ENCODE measurements at places on chromosomes 1 and 21.

GRCh38 chr1:99268021-99268420 is 3.7 kb downstream of the PLPPR4 start:
- DNase-seq: no peak

DNA sequence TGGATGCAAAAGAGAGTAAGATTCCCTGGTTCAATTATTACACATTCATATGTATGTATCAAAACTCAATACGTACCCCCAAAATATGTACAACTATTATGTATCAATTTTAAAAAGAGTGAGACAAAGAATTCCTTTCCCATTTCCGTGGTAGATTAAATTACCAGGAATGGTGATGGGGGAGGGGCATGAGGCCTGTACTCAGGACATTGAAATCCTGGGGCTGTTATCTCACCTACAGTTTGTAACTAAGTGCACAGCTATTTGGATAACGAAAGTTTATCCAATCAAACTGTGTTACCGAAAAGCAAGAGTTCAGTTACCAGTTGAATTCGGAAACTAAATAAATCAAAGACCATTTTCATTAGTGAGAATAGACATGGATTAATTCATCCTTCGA is 8.3 kb upstream of the ESRRG start:
- DNase-seq: no peak

- DNase-seq: no peak
Observed at GRCh38 chr1:115767403-115767802, 1.1 kb downstream of the CASQ2 start.

GRCh38 chr1:207097871-207098324 is 6.1 kb upstream of the C4BPA start:
- DNase-seq: no peak

GRCh38 chr1:193456811-193457280 is 270.4 kb upstream of the B3GALT2 start:
- DNase-seq: no peak

DNA sequence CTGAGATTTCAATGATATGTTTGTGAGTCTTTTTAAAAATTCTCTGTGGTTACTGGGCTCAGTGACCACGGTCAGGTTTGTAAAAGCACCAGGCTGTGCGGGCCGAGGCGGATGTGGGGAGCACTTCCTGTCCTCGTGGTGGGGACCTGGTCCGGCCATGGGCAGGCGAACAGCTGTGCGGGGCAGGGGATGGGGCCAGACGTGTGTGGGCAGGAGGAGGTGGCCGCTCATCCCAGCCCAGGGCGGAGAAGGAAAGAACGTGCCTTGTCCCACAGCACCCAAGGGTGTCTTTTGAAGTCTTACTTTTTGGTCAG is 5.2 kb upstream of the OXCT2 start:
- no peak for DNase-seq

DNA sequence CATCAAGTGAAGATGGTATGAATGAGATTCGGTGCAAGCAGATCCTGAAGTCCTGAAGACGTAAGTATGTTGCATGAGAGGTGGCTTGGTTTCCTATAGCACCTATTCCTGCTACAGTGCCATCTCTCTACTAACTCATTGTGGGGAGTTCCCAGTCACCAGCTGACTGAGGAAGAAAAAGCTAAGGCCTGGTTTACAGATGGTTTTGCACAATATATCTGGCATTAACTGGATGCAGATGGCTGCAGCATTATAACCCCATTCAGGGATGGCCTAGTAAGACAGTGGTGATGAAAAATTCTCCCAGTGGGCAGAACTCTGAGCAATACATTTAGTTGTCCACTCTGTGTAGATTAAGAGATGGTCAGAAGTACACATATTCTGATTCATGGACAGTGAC is 36.7 kb downstream of the RTCA start:
- DNase-seq: no peak

- DNase-seq: no peak
Observed at GRCh38 chr1:12380326-12381249, 150.8 kb downstream of the VPS13D start.

GRCh38 chr21:23886828-23887724 is 1720.2 kb downstream of the MRPL39 start:
- DNase-seq: no peak

DNA sequence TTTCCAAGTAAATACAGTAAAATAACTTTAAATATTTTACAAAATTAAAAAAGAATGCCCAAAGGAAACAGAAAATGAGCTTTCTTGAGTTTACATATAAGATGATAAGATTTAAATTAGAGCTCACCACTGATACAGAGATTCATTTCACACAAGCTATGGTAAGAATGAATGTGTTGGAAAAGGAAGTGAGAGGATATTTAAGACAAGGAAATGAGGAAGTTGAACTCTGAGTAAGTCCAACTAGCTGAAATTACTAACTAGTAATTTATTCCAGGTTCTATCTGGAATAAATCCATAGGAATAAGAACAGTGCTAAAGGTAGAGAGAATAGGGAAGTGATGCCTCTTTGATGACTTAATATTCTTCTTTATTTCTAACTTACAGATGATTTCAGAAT is 42.4 kb downstream of the FNBP1L start:
- no peak for DNase-seq

- peak; percentile 34 for DNase-seq
Observed at GRCh38 chr1:100354971-100355394, 2.7 kb downstream of the CDC14A start.

DNA sequence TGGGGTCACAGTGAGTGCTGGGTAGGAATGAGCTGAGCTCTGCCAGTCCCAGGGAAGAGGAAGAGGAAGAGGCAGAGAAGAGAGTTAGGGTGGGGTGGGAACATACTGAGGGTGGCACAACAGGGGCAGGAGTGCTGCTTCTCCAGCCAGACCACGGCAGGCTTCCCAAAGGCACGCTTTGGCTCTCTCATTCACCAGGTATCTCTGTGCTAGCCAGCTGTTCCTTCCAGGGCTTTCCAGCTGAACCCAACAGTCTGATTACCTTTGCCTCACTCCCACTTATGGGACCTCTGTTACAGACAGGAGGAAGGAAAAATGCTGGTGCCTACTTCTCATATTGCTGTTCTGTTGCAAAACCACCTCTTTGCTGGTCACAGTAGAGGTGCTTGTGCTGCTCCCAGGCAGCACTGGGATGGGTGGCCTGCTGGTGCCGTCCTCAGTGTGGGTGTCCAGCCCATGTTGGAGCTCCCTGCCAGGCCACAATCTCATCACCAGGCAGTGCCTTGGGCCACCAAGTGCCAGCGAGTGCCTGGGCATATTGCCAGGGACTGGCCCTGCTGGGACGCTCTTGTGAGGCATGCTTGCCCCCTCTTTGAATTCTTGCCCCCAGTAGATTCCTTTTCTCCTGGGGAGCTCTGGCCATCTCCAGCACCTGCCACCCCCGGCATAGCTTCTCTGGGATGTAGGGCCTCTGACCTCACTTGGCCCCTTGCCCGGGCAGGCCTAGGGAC is 2.1 kb downstream of the ADORA1 start:
- no peak for DNase-seq

GRCh38 chr1:178537382-178538090 is 24.6 kb downstream of the TEX35 start:
- no peak for DNase-seq

- DNase-seq: peak; percentile 13
Observed at GRCh38 chr21:46184625-46185555, 631 bp upstream of the SPATC1L start.

GRCh38 chr1:230195199-230195598 is 128.2 kb downstream of the GALNT2 start:
- no peak for DNase-seq

DNA sequence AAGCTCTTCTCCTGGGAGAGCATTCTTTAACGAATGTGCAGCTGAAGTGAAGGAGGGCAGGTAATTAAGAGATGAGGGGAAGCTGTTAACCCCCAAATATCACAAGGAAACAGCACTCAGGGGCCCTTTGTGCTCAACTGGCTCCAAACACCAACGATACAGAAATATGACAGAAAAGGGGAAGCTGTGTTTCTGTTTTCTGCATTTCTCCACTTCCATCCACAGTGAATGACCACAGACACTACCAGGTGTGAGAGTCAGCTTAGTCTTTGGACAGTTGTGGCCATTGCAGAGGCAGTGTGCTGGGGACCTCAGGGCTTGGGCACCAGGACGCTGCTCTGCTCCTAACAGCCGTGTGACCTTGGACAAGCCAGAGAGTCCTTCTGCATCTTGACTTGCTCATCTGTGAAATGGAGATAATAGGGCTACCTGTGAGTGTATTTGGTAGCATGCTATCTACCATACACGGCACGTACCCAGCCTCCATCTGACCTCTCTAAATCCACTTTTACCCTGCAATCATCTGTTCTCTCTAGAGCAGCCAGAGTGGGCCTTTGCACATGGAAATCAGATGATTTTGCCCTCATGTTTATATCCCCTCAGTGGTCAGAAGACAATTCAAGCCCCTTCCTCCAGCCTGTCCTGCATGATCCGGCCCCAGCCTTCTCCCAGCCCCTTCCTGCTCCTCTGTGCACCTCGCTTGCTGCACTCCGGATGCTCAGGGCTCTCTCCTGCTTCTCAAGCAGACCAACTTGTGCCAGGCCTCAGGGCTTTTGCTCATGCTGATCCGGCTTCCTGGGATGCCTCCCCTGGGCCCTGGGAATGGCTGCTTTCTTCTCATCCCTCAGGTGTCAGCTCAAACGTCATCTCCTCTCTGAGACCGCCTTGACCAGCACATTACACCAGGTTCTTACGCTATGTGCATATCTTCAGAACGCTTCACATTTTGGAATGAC is 4.7 kb upstream of the TINAGL1 start:
- no peak for DNase-seq

DNA sequence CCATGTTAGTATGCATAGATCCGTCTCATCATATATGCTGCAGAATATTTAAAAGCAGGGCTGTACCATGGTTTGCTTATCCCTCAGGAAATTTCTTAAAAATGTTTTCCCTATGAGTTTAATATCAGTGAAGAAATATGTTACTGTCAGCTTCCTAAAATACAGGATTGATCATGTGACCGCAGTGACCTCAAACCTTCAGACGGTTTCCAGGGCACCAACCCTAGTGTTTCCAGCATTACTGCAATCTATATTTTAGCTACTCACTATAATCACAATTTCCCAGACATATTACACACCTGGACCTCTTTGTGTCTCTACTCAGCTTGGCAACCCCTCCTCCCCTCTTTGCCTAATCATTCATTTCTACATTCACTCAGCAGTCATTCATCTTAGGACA is 7.7 kb upstream of the SDHB start:
- DNase-seq: no peak

DNA sequence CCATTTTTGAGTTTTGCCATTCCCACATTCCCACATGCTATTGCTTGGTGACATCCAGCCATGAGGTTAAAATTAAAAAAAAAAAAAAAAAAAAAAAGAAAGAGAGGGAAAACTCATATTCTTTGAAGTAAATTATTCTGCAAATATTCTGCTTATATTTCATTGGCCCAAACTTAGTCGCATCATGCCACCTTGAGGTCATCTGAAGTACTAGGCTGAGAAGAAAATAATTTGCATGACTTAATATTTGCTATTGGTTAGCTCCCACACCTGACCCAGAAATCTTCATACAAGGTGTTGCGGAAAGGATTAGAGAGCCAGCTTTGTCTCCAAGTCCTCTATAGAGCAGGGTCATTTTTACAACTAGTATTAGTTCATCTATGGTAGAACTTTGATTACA is 2206.0 kb downstream of the MRPL39 start:
- DNase-seq: no peak

DNA sequence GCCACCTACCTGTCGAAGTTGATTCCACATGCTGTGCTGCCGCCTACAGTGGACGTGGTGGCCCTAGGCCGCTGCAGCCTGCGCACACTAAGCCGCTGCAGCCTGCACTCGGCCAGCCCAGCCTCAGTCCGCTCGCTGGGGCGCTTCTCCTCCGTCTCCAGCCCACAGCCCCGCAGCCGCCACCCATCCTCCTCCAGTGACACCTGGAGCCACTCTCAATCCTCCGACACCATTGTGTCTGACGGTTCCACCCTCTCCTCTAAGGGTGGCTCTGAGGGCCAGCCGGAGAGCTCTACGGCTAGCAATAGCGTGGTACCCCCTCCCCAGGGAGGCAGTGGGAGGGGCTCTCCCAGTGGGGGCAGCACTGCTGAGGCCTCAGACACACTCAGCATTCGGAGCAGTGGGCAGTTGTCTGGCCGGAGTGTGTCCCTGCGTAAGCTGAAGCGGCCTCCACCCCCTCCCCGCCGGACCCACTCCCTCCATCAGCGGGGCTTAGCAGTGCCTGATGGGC is 46.9 kb downstream of the YARS1 start:
- no peak for DNase-seq

DNA sequence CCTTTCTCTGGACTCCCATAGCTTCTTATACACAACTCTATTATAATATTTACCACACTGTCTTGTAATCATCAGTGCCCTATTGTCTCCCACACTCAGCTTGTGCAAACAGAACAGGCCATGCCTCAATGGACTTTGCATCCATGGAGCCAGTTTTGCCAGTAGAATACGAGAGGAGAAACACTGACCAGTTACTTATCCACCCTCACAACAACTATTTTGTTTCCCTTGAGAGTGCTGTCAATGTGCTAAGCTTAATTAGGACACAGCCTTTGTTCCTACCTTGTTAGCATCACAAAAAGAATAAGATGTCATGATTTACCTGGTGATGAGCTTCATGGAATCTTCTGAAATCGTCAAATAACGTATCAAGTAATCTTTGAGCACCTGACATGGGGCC is 18.1 kb upstream of the LRRC52 start:
- no peak for DNase-seq

DNA sequence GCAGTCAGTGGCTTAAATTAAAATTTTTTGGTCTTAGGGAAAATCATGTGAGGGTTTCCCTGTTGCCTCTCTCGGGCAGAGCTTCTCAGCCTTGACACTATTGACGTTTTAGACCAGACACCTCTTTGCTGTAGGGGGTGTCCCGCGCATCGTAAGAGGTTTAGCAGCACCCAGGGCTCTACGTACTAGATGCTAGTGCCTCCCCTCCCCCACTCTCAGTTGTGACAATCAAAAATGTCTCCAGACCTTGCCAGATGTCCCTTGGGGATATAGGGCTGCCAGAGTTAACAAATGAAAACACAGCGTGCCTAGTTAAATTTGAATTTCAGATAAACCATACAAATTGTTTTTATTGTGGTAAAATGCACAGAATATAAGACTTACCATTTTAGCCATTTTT is 293.3 kb downstream of the DISC1 start:
- no peak for DNase-seq

DNA sequence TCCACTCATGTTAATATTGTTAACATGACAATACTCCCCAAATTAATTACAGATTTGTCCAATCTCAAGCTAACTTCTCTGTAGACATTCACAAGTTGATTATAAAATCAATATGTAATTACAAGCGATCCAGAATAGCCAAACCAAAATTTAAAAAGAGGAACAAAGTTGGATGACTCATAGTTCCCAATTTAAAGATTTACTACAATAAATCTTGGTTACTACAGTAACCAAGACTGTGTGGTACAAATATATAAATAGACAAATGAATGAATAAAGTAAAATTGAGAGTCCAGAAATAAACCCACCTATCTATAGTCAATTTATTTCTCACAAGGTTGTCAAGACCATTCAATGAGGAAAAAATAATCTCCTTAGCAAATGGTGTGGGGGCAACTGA is 7.1 kb upstream of the KRTAP10-4 start:
- no peak for DNase-seq

GRCh38 chr1:30191154-30191702 is 532.2 kb downstream of the MATN1 start:
- DNase-seq: no peak

- no peak for DNase-seq
Observed at GRCh38 chr1:43444151-43444828, 9.4 kb downstream of the HYI start.

- DNase-seq: no peak
Observed at GRCh38 chr21:28604946-28605537, 387.6 kb downstream of the LTN1 start.
